ENCODE measurements at places on chromosomes 13 and 19. TPM values are rescaled to one million over a fixed set of nuclear protein-coding genes. Genes with fewer than 3 reads are reported as not detected.

DNA sequence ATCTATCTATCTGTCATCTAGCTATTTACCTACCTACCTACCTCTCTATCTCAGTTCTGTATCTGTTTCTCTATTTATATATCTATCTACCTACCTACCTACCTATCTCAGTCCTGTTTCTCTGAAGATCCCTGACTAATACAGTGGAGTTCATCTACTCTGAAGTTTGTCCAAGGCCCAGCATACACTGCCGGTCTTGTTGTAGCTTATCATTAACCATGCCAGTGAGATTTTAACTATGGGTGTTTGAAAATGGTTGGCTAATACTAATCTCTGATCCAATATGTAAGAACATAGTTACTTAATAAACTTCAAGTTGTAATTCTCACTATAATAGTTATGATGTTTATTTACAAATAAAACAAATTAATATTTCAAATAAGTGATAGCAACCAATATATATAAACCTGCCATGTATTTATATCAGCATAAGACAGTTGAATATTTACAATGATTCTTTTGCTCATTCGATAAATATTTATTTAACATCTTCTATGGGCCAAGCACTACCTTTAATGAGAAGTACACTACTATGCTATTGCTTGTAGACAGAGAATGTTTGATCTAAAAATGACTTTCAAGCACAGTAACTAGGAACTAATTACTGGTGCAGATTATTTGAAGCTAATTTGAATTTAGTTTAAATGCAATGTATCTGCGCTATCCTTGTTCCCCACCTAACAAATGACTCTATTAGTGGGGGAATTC is 242.1 kb downstream of the KLF5 start:
- no peak for DNase-seq

DNA sequence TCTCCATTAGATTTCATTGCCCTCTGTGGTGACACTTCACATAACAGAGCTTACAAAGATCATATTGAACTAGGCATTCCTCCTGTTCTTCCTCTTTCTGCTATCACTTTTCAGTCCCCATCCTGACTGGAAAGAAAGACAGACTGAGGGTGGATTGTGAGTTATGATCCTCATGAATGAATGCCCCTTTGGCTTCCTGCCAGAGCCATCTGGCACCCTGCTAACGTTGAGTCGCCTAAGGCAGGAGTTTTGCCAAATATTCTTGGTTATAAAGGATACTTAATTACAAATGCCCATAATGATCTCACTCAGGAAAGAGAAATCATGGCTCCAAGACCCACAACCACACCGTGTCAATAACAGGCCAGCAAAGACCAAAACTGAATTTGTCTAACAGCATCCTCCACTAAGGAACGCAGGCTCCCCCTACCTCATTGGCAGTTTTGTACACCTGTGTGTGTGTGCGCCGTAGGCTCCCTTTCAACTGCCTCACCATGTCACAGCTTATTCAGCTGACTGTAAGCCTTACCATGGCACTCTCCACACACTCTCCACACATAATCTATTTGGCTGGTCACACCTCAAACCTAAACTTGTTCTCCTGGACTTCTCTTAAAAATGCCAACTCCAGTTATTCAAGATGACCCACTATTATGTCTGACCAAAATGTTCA is 15.5 kb downstream of the ZNF211 start:
- no peak for DNase-seq

DNA sequence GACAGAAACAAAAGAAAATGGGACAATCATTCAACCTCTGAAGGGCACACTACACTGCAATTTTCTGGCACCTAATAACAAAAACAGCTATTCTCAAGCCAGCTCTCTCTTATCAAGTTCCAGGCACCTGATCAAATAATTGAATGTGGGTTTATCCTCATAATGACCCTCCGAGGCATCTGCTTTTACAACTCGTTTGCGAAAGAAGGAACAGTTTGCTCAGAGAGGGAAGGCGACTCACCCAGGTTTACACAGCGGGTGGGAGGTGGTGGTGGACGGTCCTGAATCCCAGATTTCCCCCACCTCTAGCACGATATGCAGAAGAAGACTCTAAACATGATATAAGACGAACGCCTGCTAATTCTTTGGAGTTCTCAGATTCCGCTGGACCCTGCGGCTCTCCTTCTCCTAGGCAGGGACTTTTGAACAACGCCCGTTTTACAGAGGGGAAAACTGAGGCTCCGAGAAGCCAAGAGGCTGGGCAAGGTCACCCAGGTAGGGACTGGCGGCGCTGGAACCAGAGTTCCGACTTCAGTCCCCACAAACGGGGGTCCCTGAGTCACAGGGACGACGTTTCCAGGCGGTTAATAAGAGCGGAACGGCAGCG is 641 bp downstream of the SGTA start:
- DNase-seq, result no peak

- no peak for DNase-seq
Observed at GRCh38 chr13:77001963-77002587, 10.2 kb downstream of the CLN5 start.

DNA sequence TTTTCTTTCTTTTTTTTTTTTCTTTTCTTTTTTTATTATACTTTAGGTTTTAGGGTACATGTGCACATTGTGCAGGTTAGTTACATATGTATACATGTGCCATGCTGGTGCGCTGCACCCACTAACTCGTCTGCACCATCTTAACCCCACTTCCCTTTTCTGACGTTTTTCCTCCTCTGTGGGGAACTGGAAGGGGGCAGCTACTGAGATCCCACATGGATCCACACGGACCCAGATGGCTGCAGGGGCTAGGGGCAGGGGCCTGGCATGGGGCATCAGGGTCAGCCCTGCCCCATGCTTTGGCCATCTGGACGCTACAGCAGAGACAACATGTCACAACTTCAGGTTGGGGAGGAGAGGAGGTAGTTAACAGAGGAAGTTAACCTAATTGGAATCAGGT is 54.3 kb downstream of the RUBCNL start:
- DNase-seq, result no peak

Gene SLITRK6
- 3.1 TPM for total RNA-seq
